Nasal cavity respiratory epithelium epithelial cell of viscerocranial mucosa (primary cell): ENCODE measurements at places on chromosomes 3 and 15. TPM values are rescaled to one million over a fixed set of nuclear protein-coding genes. Genes with fewer than 3 reads are reported as not detected.

Gene LSM3
- 2.9 and 4.4 TPM in 2 replicates for total RNA-seq

Gene KCNH8
- total RNA-seq, result not detected in 2 replicates

Gene PP2D1
- total RNA-seq, result not detected in 2 replicates

Gene TMEM40
- total RNA-seq, result 27.0 and 35.4 TPM in 2 replicates
